ENCODE measurements at places on chromosomes 1 and 21. TPM values are rescaled to one million over a fixed set of nuclear protein-coding genes. Genes with fewer than 3 reads are reported as not detected.

DNA sequence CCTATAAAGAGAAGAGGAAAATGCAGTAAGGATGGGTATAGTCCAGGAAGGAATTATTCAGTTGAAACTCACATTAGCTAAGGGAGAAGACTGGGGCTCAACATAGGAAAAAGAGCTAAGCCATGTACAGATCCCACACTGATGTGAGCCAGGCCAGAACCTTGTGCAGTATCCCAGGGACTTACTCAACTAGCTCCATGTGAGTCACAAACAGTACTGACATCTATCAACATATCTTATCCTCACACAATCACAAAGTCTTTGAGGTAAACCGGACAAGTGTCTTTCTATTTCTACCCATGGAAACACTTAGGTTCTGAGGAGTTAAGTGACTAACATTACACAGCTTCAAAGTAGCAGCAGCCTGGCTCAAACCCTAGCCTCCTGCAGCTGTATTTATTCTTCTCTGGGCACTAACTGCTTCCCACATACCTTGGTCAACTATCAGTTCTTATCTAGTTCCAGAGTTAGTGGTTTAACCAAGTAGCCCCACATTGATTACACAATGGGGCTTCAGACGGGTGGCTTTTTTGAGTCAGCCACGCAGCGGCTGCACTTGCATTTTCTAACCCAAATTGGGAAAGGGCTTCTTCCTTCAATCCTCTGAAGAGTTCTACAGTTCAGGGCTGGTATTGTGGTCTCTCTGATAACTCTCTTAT, 9.5 kb downstream of the CD5L start:
- no peak for DNase-seq

- DNase-seq = peak; percentile 90
These were observed 251.6 kb downstream of the AKT3 start for GRCh38 chr1:243598433-243598832.

GRCh38 chr21:15729674-15730483, at the start of gene USP25:
Gene USP25 (plus strand): TSS chr21:15729982. CDS start chr21:15730394, 412 bp downstream.
- DNase-seq = peak; percentile 87

GRCh38 chr1:216015116-216015515, 408.1 kb downstream of the USH2A start:
- DNase-seq = no peak

GRCh38 chr1:179969962-179970361, 15.4 kb downstream of the CEP350 start:
- no peak for DNase-seq

DNA sequence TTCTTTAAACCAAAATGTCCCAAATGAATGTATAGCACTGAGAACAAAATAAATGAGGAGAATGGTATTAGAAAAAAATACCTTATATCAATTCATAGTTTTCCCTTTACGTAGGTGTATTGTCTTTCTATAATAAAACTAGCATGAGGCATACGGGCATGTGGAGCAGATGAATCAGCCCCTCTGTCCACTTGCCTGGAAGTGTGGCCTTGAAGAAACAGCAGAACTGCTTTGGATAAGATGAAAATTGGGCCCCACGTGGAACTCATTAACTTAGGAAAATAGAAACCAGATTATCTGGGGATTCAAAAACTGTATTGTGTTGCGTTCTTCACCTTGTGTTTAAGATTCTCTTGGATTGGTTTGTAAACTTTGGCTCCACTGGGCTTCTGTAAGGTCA, 356.8 kb upstream of the B3GALT2 start:
- DNase-seq = peak; percentile 63

DNA sequence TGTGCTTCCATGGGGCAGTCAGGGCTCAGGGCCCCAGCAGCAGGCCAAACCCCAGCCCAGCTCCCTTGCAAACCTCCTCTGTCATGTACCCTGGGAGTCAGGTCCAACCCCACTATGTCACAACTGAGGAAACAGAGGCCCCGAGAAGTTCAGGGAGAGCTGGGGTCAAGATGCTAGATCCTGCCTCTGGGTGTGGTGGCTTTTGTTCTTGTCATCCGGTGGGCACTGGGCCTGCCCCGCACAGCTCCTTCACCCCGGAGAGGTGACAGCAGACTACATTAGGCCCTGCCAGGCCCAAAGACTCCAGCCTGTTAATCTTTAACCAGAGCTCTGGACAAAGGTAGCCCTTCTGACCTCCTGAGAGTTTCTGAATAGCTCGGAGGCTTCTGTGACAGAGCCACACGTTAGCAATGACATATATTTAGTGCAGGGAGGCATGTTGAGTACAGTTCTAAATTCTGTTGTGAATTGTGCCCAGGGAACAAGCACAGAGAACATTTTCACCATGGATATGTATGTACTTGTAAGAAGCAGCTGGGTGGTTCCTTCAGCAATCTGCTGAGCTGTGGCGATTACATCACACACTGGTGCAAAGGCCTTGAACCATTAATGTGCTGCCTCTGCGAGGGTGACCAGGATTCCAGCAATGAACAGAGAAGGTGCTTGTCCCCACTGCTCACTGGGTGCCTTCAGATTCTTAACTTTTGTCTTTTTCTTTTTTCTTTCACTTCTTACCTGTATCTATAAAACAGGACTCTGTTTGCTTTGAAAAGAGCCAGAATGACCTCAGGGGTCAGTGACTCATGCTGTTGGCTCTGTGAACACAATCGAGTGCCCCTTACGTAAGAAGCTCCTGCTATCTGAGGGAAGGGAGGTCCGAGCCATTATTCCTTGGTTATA, 102.8 kb downstream of the RHOU start:
- peak; percentile 78 for DNase-seq

GRCh38 chr1:89609781-89610456, 23.0 kb upstream of the LRRC8C start:
- no peak for DNase-seq

TEX35 gene
- total RNA-seq = not detected

AMY2A gene
- not detected for total RNA-seq

GBP2 gene
- 5.4 TPM for total RNA-seq

EPS15 gene
- total RNA-seq = 41.6 TPM

SPRR2G gene
- total RNA-seq = not detected

LAPTM5 gene
- total RNA-seq = not detected
